ENCODE measurements at places on chromosomes 13 and 19. TPM values are rescaled to one million over a fixed set of nuclear protein-coding genes. Genes with fewer than 3 reads are reported as not detected.

ARRDC5 gene
- total RNA-seq: 0.64 TPM

CNN1 gene
- total RNA-seq: 34.9 TPM

TMPRSS9 gene
- not detected for total RNA-seq

KLHL1 gene
- total RNA-seq: not detected

ZGLP1 gene
- total RNA-seq: 5.1 TPM

DNA sequence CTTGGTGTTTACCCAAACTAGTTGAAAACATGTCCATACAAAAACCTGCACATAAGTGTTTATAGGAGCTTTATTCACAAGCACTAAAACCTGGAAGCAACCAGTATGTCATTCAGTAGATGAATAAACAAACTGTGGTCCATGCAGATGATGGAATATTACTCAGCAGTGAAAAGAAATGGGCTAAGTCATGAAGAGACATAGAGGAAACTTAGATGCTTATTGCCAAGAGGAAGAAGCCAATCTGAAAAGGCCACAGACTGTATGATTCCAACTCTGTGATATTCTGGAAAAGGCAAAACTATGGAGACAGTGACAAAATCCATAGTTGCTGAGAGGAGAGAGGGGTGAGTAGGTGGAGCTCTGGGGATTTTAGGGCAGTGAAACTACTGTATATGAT, 38.8 kb upstream of the MCF2L start:
- DNase-seq: no peak

GRCh38 chr13:96822895-96823294, 171.4 kb downstream of the OXGR1 start:
- peak; percentile 24 for DNase-seq

- no peak for DNase-seq
Measured at GRCh38 chr13:53198736-53199135, 170.1 kb downstream of the OLFM4 start.

DNA sequence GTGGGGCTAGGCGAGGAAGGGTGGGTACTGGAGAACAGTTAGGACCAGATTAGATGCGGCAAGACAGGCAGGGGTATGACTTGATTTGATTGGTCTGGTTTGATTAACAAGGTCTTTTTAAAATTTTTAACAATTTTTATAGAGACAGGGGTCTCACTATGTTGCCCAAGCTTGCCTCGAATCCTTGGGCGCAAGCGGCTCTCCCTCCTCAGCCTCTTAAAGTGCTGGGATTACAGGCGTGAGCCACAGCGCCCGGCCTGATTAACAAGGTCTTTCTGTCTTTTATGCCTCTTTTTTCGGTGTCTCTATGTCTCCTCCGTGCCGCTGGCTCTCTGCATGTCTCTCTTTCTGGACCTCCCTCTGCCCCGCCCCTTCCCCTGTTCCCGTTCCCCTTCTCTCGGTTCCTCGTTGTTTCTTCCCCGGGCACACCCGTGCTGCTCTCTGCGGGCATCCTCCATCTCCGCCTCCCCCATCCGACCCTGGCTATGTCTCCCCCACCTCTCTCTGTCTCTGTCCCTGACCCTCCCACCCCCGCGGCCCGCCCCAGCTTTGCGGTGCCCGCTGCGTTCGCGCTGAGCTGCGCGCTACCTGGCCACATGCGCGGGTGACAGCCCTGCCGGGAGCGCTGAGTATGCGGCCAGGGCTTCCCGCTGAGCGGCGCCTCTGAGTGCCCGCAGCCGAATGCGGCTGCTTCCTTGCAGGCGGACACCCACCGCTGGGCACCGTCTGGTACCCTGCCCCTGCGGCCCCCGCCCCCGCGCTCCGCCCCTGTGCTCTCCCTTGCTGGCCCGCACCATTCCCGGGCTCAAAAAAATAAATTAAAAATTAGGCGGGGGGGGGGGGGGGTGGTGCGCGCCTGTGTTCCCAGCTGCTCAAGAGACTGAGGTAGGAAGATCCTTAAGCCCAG, 8.1 kb upstream of the SDHAF1 start:
- DNase-seq: no peak

DNA sequence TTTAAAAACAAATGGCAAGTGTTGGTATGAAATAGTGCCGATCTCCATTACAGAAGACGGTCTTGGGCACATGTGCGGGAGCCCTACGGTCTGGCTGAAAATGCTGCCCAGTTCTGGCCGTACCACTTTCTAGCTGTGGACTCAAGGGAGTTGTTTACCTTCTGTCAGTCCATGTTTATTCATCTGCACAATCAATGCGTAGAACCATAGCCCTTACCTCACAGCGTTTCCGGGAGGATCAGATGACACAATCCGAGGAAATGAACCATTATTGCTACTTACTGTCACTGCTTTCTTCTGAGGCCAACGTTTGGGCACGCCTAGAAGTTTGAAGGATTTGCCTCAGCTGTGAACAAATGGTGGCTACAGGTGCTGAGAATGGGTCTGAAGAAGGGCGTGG, 31.2 kb downstream of the GADD45B start:
- DNase-seq: peak; percentile 46

- DNase-seq: peak; percentile 16
Measured at GRCh38 chr13:44989941-44990340, 603 bp downstream of the GPALPP1 start.

DNA sequence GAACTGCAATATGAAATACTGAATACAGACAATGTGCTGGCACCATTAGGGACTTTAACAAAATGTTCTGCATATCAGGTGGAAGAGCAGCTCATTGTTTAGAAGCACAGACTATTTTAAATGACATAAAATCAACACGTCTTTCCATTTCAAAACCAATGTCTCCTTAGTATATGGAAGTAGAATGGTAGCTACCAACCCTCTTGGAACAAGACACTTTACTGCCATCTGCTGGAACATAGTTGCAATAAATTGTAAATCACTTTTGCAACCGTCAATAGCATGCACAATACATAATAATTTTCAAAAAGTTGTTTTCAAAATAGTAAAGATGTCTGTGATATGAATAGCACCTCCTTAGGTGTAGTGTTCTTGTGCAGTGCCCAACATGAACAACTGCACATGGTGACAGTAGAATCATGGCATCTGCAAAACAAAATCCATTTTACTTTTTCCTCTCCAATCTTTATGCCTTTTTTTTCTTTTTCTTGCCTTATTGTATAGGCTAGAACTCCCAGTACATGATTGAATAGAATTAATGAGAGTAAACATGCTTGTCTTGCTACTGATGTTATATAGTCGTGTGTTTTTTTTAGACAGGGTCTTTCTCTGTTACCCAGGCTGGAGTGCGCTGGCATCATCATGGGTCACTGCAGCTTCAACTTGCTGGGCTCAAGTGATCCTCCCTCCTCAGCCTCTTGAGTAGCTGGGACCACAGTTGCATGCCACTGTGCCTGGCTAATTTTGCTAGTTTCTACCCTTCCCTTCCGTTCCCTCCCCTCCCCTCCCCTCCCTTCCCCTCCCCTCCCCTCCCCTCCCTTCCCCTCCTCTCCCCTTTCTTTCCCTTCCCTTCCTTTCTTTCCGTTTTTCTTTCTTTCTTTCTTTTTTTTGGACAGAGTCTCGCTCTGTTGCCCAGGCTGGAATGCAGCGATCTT, 7.8 kb upstream of the LYPD5 start:
- DNase-seq: no peak

- DNase-seq: no peak
Measured at GRCh38 chr13:43246382-43246781, 223.0 kb downstream of the DNAJC15 start.

- DNase-seq: no peak
Measured at GRCh38 chr13:113417836-113418721, 35.2 kb downstream of the ADPRHL1 start.

DNA sequence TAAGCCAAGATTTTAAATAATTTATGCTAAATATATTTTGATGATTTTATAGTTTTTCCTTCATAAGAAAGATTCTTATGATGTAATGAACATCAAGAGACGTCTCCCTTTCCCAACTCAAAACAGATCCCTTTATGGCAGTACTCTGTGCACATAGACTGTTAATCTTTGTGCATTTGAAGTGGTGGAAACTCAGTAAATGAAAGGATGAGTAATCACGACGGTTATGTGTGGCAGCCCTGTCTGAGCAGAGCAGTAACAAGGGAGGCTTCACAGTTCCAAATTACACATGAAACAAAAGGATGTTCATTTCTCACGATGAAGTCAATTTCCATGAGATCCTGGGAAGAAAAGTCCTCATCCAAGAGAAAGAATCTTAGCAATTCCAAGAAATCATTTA, 498.1 kb downstream of the KLF5 start:
- DNase-seq: no peak

- DNase-seq: no peak
Measured at GRCh38 chr19:50493171-50493570, 16.5 kb upstream of the GARIN5A start.

Measured in lung (tissue), 17 donors.